NCI-H2171 treated with DMSO at 0.1 percent for 48 hours (cell line): ENCODE measurements at places on chromosomes 7 and 10.

GRCh38 chr7:130174237-130174959, 30.8 kb downstream of the TMEM209 start:
- no peak for DNase-seq

DNA sequence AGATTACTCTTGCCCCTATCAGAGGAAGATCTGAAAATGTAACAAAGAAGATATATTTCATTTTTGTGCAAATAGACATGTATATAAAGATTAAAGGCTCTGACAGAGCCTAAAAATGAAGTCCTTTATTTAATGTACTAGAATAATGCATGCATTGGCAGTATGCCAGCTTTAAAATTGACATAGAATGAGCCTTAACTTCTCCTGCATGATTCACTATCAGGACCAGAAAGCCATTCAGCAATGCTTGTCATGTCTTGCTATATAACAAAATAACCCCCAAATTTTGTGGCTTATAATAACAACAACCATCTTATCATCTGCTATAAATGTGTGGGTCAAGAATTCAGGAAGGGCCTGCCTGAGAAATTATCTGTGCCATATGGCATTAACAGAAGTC, 411.9 kb downstream of the GRM8 start:
- DNase-seq, result peak; percentile 40

GRCh38 chr7:39259391-39260003, 281.8 kb downstream of the POU6F2 start:
- no peak for DNase-seq

- DNase-seq, result no peak
These were observed 128.1 kb downstream of the ZNF438 start for GRCh38 chr10:30903397-30904138.

GRCh38 chr7:144818511-144818910, 17.3 kb downstream of the TPK1 start:
- DNase-seq, result peak; percentile 69

- no peak for DNase-seq
These were observed 107.4 kb downstream of the SNX13 start for GRCh38 chr7:17832820-17833355.

DNA sequence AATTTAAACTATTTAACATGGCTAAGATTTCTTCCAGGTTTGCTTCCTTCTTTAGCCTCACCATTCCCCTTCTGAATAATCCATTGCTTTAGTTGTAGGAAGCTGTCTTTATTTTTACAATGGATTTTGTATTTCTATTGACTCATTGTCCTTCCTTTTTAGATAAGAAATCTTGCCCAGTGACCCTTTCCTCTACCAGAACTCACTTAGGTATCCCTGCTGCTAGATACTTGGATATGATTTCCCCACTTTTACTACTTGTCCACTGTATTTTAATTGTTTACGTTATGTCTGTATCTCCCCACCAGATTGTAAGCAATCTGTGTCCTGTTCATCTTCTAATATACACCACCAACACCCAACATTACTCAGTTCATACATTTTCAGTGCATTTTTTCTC, 47.7 kb upstream of the MDFIC start:
- no peak for DNase-seq

GRCh38 chr7:91710881-91711280, 169.6 kb downstream of the MTERF1 start:
- DNase-seq, result peak; percentile 92
